Caki2 (cell line): ENCODE measurements at places on chromosomes 4 and X. TPM values are rescaled to one million over a fixed set of nuclear protein-coding genes. Genes with fewer than 3 reads are reported as not detected.

- DNase-seq: no peak
Observed at GRCh38 chr4:41644288-41644914, 104.1 kb downstream of the PHOX2B start.

DNA sequence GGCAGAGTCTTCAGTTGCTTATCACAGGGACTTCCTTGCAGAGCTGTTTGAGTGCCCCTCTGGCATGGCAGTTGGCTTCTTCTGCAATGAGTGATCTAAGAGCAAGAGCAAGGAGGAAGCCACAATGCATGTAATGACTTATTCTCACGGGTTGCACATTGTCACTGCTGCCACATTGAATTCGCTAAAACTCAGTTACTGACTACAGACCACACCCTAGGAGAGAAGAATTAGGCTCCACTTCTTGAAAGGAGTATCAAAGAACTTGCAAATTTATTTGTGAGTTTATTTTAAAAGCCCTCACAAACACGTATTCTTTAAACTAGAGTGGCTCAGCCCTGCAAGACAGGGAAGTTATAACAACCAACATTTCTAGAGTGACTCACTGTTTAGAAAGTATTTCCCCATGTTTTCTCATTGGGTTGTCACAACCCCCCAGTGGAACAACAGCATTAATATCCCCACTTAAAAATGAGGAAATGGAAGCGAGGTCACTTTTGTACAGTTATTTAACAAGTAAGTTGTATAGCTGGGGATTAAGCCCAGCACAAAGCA lies 32.4 kb upstream of the RBPJ start:
- DNase-seq: peak; percentile 14

The TSR2 gene
- total RNA-seq: 23.7 and 45.3 TPM in 2 replicates

- no peak for DNase-seq
Observed at GRCh38 chrX:46961574-46962283, 49.5 kb downstream of the JADE3 start.

The CLDN2 gene
- total RNA-seq: 23.0 and 26.3 TPM in 2 replicates

- peak; percentile 47 for DNase-seq
Observed at GRCh38 chr4:142473218-142473959, 372.7 kb downstream of the INPP4B start.

GRCh38 chr4:111136438-111136837 lies 513.6 kb upstream of the PITX2 start:
- DNase-seq: no peak

The DMD gene
- total RNA-seq: 3.6 and 6.2 TPM in 2 replicates

GRCh38 chrX:16240231-16240905 lies 73.1 kb downstream of the MAGEB17 start:
- no peak for DNase-seq

The DDIT4L gene
- total RNA-seq: 2.1 and 6.3 TPM in 2 replicates
